Testis (tissue), 5 donors: ENCODE measurements at places on chromosomes 6 and 20. TPM values are rescaled to one million over a fixed set of nuclear protein-coding genes. Genes with fewer than 3 reads are reported as not detected.

The ATP6V1G2 gene
- 6.9 TPM for total RNA-seq

The MRPL14 gene
- total RNA-seq = 47.6 TPM

DNA sequence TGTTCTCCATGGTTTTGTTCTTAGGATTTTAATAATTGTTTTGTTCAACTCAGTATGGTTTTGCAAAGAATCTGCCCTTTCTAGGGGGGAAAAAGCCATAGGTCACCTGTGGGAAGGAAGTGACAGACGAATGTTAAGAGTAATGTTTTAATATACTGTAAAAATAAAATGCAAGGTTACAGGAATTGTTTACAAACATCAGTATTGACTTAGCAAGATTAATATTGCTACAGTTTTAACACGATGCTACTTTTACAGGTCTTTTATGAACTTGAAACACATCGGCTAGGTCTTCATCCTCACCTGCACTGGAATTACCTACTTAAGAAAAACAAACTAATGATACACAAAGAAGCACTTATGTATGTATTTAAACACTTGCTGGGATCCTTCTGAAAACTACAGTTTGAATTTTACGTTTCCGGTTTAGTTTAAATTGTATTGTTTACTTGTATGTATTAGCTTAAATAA is 1.7 kb upstream of the NKX2-4 start:
- no peaks in the 10 kb centered on the region for H3K27me3 ChIP-seq
- no peaks in the 10 kb centered on the region for H3K4me1 ChIP-seq
- no peak overlapping the region for H3K4me3 ChIP-seq
- H3K27ac ChIP-seq = no peak overlapping the region
- H3K36me3 ChIP-seq = no peaks in the 10 kb centered on the region

DNA sequence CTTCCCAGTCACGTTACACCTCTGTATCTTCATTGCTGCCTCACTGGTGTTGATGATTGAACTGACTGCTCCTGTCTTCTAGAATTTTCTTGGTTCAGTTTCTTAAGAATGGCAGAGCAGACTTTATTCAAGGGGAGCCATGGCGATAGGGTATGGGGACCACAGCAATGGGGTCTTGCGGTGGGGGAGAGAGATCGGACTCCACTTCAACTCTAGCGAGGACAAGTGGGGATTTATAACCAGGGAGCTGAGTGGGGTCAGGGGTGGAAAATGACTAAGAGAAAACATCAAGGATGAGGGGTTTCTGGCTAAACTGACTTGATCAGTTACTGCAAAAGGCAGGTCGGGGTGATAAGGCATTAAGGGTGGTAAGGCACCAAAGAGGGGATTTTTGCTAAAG is 156.4 kb downstream of the CD83 start:
- H3K4me1 ChIP-seq = peaks cover 17% of the 10 kb centered on the region
- H3K4me3 ChIP-seq = no peak overlapping the region
- H3K27me3 ChIP-seq = no peaks in the 10 kb centered on the region
- no peak for DNase-seq

GRCh38 chr6:12442455-12442854 is 152.3 kb downstream of the EDN1 start:
- H3K36me3 ChIP-seq = no peaks in the 10 kb centered on the region
- no peak overlapping the region for H3K27ac ChIP-seq
- DNase-seq = peak; percentile 76

DNA sequence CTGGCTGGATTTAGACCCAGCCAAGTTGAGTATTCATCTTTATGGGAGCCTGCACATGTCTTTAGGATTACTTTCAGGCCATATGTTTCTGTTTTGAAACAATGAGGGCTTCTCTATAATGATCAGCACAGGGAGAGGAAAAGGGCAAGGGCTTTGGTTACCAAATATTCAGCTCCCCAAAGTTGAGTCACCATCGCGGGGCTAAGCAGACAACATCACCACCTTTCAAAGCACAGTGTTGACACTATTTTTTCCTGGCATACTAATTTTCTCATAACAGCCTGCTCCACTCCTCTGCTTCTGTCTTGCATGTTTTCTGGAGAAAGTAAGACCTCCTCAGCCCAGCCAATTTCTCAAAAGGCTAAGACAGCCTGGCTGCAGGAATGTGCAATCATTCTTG is 4.9 kb downstream of the SCML4 start:
- H3K36me3 ChIP-seq = no peaks in the 10 kb centered on the region
- DNase-seq = no peak
- no peak overlapping the region for H3K27ac ChIP-seq
- H3K4me3 ChIP-seq = no peak overlapping the region

DNA sequence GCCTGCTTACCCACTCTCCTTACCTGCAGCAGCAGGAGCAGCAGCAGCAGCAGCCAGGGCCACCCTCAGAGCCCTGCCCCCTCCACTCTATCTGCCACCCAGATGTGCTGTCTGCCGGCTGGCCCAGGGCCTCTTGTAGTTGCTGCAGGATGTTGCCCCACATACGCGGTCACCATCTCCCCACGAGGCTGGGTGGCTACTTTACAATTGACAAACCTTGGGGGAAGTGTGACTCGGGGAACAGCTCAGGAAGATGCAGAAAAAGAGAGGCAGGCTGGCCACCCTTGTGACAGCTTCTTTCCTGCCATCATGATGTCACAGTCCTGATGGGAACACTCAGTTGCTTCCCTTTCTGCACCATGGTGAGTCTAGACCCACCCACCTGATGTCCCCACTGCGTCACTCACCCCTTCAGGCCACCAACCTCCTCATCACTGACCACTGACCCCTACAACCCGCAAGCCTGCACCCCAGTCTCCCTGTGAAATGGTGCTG is 14.5 kb downstream of the TREM1 start:
- no peaks in the 10 kb centered on the region for H3K27me3 ChIP-seq
- no peak overlapping the region for H3K27ac ChIP-seq
- DNase-seq = peak; percentile 35
- H3K36me3 ChIP-seq = no peaks in the 10 kb centered on the region

DNA sequence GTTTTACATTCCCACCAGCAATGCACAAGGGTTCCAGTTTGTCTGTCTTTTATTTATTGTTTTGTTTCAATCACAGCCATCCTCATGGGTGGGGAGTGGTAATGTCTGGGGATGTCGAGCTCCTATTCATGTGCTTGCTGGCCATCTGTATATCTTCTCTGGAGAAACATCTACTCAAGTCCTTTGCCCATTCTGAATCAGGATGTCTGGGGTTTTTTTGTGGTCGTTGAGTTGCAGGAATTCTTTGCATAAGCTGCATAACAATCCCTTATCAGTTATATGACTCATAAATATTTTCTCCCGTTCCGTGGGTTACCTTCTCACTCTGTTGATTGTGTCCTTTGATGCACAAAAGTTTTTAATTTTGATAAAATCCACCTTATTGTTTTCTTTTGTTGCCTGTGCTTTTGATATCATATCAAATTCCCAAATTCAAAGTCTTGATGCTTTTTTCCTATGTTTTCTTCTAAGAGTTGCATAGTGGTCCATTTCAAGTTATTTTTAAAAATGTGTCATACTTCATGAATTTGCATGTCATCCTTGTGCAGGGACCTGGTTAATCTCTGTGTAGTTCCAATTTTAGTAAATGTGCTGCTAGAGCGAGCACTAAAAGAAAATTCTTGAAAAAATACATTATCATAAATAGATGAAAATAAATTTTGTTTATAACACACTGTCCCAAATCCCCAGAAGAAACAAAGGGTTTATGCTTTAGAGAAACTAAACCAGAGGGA is 54.9 kb upstream of the PDE10A start:
- H3K36me3 ChIP-seq = no peaks in the 10 kb centered on the region
- H3K27ac ChIP-seq = no peak overlapping the region
- no peaks in the 10 kb centered on the region for H3K27me3 ChIP-seq
- H3K4me3 ChIP-seq = no peak overlapping the region
- DNase-seq = no peak
- H3K4me1 ChIP-seq = no peaks in the 10 kb centered on the region
